ENCODE measurements at places on chromosomes 12 and 14.

GRCh38 chr12:108778053-108778452 is 46.7 kb upstream of the CORO1C start:
- DNase-seq: no peak

DNA sequence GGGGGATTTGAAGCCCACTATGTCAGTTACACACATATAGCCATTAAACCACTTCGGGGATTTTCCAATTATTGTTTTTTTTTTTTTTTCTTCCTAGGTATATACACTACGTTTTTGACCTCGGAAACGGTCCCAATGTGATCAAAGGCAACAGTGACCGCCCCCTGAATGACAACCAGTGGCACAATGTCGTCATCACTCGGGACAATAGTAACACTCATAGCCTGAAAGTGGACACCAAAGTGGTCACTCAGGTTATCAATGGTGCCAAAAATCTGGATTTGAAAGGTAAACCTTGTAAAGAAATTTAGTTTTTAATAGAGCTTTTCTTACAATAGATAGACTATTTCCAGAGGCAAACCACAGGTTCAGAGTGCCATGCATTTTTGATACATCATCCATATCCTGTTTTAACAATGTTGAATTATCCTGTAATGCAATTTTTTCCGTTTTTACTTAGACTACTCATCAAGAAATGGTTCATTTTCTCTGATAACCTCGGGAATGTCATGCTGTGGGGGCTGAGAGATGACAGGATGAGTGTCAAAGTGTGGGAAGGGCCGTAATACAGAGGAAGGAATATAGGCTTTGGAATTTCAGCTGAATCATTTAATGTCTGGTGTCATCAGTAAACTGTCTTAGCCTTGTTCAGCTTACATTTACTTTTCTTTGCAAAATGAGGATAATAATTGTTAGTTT is 797.1 kb downstream of the NRXN3 start:
- no peak for DNase-seq

GRCh38 chr14:80354860-80355581 is 143.7 kb upstream of the DIO2 start:
- DNase-seq: no peak

DNA sequence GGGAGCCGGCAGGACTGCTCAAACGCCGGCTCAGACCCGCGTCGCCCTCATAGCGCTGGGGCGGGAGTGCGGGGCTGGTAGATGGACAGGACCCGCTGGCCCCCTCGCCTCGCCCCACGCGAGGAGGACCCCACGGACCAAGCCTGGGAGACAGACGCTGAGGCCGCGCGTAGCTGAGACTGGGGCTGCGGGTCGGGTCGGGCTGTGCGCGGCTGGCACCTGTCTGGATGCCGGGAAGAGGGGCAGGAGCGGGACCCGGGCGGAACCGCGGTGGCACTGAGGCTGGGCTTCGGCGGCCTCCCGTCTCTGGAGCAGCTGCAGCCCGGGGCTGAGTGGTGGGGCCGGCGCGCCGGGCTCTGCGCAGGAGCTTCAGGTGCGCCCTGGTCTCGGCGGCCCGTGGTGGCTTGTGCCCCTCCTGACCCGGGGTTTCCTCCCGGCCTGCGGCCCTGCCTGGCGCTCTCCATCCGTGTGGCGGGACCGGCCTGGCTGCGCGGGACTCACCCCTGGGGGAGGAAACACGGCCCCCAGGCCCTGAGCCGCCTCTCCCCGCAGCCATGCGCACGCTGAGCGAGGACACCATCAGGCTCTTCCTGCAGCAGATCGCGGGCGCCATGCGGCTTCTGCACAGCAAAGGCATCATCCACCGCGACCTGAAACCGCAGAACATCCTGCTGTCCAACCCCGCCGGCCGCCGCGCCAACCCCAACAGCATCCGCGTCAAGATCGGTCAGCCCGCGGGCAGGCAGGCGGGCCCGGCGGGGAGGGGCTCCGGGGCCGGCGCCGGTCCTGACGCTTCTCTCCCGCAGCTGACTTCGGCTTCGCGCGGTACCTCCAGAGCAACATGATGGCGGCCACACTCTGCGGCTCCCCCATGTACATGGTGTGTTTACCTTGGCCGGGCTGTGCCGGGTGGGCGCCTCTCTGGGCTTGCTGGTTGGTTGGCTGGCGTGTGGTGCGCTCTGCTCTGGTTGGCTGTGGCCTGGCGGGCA is 14.0 kb downstream of the ULK1 start:
- DNase-seq: no peak

DNA sequence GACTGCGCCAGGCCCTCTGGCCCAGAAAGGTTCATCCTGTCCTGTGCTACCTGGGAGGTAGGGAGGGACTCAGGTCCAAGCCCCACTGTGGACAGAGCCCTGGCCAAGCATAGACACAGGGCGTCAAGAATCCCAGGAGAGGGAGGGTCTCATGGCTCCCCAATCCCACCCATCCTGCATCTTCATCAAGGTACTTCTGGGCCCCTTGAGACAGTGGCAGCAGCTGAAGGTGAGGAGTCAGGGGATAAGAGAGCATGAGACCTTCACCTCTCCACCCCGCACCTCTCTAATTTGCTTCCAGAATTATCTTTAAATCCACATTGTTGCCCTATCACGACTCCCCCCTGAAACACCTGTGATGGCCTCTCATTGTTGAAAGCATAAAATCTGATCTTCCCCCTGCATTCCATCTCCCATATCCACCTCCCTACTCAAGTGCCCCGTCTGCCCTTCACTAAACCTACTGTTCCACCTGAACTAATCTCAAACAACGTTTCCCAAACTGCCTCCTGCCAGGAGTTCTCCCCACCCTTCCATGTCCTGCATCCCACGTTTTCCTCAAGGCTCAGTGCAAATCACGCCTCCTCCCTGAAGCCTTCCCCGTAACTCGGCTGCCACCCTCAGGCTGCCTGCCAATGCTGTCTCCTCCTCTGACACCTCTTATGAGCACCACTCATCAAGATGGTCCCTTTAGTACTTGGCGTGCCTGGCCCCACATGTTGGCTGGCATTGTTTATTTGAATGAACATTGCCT is 27.1 kb downstream of the KRT18 start:
- peak; percentile 43 for DNase-seq

- no peak for DNase-seq
Measured at GRCh38 chr12:132825861-132826260, 2.8 kb downstream of the GOLGA3 start.

GRCh38 chr14:75088566-75089373 is 19.3 kb downstream of the ZC2HC1C start:
- DNase-seq: peak; percentile 39

DNA sequence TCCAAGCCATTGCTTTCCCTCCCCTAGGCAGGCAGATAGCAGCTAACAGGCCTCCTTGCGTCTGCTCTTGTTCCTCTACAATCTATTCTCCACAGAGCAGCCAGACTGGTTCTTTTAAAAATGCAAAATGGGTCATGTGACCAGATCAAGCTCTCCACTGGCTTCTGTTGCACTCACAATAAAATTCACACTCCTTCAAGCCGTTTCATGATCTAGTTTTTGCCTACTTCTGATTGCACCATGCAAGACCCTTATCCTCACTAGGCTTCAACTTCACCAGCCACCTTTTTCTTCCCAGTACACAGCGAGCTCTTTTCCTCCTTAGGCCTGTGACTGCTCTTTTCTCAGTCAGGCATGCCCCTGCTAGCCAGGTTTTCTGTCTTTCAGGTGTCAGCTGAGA is 6.1 kb upstream of the KRAS start:
- DNase-seq: no peak

DNA sequence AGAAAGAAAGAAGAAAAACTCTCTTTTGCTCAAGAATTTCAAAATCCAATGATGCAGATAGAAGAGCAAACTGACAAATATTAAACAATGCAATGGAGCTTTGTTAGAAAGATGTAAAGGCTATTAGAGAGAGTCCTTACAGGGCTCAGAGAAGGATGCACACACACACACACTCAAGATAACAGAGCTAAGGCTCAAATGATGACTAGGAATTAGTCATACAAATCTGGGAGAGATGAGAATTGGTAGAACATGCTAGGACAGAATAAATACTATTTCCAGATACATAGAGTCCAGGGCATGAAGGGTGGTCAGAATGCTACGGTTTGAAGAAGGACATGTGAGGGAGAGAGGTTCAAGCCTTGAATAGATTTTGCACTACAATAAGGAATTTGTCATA is 650.1 kb upstream of the MDGA2 start:
- no peak for DNase-seq

GRCh38 chr12:77319166-77319565 is 253.8 kb upstream of the E2F7 start:
- DNase-seq: no peak

DNA sequence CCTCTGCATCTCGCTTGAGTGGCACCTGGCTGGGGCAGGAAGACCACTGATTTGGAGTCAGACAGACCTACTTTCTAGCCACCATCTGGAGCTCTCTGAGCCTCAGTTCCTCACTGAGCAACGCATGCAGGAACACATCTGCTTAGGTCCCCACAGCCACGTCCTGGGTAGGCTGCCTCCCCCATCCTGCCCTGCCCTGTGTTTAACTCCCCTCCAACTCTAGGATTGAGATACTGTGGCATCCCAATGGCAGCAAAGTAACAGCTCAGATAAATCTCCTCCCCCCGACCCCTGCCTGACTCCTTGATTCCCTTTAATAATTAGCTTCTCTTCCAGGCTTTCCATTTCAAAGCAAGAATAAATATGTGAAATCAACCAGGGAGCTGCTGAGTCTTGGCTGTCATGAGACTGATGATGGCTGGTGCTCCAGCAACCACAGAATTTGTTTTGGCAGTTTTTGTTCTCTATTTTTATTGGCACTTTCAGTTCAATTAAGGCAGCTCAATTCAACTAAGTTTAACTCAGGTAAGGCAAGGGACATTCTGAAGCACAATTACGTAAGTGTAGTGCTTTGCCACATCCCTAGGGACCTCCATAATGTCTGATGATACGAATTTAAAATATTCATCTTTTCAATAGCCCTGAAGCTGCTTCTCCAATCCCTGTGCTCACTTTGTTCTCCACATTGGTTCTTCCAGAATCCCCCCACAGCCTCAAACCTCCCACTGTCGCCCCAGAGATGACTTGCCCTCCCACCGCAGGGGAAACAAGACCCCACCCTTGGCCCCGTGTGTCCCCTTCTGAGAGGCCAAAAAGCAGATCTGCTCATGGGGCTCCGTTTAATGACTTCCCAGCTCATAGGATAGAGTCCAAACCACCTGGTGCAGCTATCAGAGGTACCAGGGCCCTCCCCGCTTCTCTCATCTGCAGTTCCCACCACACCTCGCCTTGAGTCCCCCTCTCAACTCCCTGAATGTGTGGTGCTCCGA is 58.2 kb downstream of the ESR2 start:
- no peak for DNase-seq

- no peak for DNase-seq
Measured at GRCh38 chr12:93127107-93127560, 198.0 kb upstream of the EEA1 start.

DNA sequence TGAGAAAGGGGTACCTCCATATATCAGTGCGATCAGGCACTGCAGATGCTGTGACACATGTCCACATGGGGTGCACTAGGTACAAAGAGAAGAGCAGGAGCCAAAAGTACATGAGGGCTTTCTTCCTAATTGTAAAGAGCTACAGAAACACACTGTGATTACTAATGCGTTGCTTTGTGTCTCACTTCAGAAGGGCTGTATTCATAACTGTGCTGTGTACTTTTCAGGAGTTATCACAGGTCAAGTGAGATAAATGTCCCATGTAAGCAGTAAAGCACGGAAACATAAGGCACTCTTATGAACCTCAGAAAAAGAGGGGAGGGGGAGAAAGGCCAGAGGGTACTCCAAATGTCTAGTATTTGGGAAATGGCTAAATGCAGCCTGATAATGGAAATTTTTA is 10.6 kb downstream of the SPRING1 start:
- DNase-seq: no peak

GRCh38 chr14:89767861-89768268 is 186.7 kb downstream of the EFCAB11 start:
- DNase-seq: peak; percentile 45

GRCh38 chr14:48983351-48983888 is 602.8 kb downstream of the RPS29 start:
- no peak for DNase-seq

DNA sequence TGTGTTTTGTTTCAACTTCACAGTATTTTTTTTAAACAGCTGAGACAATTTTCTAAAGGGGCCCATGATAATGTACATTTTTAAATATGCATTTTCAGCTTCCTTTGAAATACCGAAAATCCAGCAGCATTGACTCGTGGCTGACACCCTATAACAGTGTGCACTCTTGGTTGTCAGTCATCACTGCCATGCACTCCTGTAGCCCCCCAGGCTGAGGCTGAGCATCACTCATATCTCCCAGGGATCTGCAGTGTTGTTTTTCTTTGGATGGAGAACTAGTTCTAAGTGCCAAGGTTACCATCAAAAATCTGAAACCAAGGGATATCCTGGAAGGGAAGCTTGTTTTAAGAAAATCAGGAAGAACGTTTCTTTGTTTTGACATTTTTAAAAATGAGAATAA is 81.2 kb downstream of the C14orf132 start:
- no peak for DNase-seq

DNA sequence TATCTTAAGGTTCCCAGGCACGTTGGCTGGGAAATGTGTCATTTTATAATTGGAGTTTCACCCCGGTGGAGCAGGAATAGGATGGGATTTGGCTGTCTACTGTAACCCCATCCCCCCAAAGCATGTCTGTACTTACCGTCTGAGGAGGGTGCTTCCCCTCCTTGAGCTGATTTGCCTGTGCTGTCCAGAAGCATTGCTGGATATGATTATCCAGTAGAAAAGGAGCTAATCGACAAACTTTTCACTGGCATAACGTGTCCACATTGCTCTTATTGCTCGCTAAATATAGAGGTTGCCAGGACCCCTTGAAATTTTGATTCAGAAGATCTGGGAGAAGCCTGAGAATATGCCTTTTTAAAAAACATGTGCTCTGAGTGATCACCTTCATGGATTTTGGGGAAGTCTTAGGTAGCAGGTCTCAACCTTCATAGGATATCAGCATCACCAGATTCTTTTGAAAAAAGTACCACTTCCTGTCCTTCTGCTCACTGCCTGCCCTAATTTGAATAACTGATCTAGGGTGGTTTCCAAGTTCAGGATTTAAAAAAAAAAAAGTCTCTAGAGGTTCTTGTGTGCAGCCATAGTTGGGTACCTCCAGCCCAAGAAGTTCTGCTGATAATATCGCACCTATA is 80.4 kb upstream of the KCNA1 start:
- no peak for DNase-seq

DNA sequence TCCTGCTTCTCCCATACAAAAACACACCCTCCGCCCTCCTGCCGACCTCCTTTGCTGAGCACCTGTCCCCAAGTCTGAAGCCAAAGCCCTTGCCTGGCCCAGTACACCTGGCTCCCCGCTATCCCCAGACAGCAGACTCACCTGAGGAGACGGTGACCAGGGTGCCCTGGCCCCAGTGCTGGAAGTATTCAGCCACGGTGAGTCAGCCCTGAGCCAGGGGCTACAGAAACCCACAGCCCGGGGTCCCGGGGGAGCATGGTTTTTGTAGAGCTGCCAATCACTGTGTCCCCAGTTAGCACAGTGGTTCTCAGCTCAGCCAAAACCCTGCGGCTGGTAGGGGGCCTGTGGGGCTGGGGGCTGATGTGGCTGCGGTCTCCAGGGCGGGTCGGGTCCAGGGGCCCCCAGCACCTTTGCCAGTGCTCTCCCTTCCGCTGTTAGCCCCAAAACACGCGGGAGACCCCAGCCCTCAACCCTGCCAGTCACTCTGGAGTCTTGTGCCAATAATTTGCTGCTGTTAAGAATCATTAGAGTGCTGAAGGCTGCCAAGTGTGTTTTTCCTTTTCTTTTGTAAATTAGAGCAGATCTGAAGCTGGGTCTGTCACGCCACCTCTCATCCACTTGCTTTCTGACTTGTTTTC is 339.0 kb downstream of the TMEM121 start:
- DNase-seq: no peak

GRCh38 chr14:49879646-49880204 is 13.2 kb upstream of the ARF6 start:
- peak; percentile 76 for DNase-seq

GRCh38 chr12:43029971-43030370 is 440.4 kb upstream of the PRICKLE1 start:
- DNase-seq: no peak
